ENCODE measurements at places on chromosomes 11 and 22.

DNA sequence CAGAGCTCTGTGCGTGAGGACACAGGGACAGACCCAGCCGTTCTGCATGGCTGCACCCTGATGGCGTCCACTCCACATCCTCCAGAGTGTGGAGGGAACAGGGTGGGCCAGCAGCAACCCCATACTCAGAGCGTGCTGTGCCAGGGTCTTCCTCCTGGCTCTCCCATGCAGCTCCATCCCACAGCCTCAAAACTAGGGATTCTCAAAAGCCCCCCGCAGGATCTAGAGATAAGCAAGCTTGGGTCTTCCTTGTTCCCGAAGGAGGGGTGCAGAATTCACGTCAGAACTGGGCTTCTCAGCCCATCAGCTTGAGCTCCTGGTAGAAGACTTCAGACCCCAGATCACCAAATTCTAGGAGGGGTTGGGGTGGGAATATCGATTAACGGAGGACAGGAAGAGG is 858.8 kb downstream of the TBC1D22A start:
- DNase-seq = no peak

DNA sequence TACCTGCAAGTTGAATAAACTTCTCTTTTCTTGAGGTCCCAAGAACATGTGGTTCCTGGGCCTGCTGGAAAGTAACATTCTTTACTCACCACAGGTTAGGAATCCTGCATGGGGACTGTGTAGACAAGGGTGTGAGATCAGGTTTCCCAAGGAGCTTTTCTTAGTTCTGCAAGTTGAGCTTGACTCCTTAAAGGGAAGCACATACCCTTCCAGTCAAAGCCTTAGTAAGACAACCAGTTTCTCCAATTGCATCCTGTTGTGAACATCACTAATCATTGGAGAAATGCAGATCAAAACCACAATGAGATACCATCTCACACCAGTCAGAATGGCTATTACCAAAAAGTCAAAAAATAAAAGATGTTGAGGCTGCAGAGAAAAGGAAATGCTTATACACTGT is 48.3 kb upstream of the PAK1 start:
- no peak for DNase-seq

DNA sequence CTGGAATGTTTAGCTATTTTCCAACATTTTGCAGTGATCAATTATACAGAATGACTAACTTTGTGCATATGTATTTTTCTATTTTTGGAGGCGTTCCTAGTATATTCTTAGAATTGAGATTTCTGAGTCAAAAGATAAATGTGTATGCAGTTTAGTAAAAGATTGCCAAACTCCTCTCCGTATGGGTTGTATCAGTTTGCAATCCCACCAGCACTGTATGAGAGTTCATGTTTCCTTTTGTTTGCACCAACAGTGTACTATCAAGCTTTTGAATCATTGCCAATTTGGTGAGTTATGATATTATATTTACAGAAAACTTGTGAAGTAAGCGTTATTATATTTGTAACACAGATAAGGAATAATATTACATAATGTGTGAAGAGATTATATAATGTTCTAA is 658.7 kb downstream of the JRKL start:
- no peak for DNase-seq

DNA sequence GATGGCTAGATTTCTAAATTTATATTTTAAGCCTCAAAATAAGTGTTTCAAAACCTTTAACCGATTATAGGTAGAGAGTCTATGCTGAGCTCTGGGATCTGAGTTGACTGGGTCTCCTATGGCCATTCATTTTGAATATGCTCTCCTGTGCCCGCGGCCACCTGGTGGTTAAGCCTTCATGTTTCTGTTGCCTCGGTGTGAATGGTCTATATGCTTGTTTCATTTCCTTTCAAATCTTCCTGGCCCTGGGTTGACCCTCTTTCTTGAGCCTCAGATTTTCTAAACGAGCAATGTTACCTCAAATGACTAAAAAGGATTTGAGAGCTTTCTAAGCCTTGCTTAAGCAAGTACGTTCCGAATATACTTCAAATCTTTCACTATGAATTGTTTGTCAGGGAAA is 789.4 kb upstream of the KIRREL3 start:
- DNase-seq = peak; percentile 60

- peak; percentile 70 for DNase-seq
These were observed 34.4 kb downstream of the PRDM11 start for GRCh38 chr11:45180848-45181192.

DNA sequence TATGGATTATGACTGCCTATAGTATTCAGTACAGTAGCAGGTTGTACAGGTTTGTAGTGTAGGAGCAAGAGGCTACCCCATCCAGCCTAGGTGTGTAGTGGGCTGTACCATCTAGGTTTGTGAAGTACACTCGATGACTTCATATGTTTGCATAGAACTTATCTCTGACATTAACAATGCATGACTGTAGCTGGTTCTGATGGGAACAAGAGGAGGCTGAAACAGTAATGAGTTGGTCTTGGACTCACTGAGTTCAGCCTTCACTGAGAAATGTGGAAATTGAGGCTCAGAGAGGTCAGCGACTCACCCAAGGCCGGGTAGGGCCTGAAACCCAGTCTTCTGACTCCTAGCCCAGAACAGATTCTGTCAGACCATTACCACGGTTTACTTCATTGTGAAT is 13.0 kb downstream of the MYO7A start:
- DNase-seq = peak; percentile 49

- DNase-seq = no peak
These were observed 645 bp downstream of the RTCB start for GRCh38 chr22:32411402-32411801.

DNA sequence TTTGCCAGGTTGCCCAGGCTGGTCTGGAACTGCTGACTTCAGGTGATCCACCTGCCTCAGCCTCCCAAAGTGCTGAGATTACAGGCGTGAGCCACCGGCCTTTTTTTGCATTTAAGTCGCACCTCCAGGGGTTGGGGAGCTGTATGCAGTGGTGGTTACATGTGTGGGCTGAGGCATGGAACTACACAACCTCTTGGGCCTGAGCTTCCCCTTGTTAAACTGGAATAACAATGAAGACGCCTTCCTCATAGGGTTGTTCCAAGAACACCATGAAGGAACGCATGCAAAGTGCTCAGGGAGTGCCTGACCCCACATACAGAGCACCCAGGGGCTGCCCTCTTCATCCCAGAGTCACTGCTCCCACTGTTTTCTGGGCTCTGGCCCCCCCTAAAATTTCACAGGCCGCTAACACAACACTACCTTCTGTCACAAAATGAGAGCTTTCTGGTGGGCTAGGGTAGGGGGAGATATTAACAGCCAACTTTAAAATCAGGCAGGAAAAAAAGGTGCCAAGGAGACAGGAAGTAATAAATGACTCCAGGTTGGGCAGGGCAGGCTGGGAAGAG is 1.3 kb upstream of the FAM118A start:
- no peak for DNase-seq

GRCh38 chr22:29539105-29539504 is 14.5 kb downstream of the THOC5 start:
- no peak for DNase-seq
